BJ (cell line): ENCODE measurements at places on chromosomes 12 and 14.
A peak's percentile ranks its signal among the peaks of the same experiment; 100 is the strongest.

DNA sequence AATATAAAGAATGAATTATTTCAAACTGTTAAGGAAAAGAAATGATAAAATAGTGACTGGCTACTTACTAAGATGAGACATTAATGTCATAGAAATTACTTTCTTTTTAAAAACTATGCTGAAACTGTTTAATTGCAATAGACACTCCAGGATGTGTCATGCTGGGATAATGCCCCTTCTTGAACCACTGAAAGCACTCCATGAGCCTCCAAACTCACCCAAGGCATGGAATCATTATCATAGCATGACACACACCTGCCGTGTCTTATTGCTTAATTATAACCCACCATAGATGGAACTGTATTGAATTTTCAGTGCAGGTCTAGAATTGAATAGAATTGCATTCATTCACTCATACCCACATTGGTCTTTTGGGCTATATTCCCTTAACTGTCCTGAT is 4.3 kb downstream of the MBIP start:
- DNase-seq = no peak

DNA sequence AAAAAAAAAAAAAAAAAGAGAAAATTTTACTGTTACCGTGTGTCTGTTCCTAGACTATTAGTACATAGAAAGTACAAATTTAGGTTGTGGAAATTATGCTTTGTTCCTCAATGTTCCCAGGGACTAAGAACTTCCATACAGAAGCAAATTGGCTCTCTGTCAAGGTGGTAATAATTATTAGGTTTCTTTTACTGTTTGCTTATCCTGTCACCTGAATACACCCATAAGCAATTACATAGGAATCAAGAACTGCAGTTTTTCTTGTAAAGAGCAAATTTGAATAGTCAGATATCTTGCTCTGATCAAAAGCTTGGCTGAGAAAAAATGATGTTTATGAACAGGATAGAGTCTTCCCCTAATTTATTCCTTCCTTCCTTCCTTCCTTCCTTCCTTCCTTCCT is 191.2 kb downstream of the AEBP2 start:
- no peak for DNase-seq

DNA sequence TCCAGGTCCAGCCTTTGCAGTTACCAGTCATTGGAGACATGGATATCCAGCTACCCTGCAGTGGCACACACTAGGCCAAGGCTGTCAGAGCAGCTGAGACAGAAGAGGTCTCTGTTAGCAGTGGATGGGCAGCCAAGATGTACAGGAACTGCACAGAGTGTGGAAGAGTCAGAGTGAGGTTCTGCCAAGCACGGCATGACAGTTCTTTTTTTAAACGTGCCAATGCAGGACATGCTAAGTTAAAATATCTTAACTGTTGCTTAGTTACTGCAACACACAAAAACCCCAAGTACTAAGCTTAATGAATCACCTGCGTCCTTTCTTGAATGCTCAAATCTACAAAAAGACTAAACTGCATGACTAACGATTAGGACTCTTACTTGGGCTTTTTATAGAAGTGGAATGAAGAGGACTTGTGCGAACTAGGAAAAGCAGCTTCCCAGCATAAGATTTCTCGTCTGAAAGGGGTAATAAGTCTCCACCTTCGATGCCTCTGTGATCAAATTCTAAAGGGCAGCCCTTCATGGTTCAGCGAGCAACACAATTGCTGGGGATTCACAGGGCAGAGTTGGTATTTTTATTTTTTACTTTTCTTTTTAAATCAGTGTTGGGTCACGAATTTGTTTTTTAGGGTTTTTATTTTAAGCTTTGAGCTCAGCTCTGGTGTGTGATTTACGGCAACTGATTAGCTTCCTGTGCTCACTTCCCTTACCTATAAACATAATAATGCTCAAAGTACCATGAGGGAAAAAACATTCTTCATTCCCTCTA is 20.6 kb downstream of the MAPK1IP1L start:
- peak; percentile 89 for DNase-seq

DNA sequence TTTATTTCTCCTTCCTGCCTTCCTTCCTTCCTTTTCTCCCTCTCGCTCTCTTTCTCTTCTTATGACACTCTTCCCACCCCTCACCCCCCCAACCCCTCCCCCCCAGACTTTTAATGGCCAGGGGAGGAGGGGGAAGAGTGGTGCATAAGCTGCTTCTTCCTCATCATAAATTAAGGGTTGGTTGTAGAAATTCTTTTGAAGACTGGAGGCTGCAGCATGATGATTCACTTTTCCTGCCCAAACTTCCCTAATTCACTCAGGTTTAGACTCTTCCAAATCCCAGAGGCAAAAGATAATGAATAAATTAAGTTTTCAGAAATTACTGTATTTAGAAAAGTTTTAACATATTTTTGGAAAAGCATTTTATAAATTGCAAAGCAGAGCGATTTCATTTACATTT is 58.2 kb downstream of the GRIP1 start:
- no peak for DNase-seq

GRCh38 chr14:23430723-23431085 is 4.8 kb downstream of the MYH7 start:
- no peak for DNase-seq

DNA sequence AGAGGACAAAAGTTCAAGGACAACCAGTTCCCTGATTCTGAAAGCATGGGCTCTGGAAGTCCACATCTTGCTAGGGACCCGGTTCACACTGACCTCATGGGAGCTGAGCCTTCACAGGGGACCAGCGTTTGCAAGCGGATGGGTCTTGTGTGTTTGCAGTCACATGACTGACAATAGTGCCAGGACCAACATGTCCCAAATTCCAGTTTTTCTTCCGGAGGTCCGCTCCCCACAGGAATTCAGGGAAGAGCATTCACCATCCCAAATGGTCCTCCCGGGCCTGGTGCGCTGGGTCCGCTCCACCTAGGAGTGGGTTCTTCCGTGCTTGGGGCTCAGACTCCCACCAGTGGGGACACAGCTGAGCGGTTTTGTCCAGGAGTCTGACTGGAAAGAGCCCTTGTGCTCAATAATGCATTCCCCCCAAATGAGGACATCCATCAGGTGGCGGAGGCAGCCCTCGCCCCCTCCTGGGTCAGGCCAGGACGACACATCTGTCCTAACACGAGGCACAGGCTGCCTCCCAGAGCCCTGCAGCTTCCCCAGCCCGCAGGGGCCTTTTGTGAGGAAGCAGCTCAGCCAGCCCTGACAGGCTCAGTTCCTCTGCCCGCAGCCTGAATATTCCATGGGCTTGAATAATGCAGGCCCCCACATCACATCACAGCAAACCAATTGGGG is 91.8 kb upstream of the BCL11B start:
- no peak for DNase-seq

DNA sequence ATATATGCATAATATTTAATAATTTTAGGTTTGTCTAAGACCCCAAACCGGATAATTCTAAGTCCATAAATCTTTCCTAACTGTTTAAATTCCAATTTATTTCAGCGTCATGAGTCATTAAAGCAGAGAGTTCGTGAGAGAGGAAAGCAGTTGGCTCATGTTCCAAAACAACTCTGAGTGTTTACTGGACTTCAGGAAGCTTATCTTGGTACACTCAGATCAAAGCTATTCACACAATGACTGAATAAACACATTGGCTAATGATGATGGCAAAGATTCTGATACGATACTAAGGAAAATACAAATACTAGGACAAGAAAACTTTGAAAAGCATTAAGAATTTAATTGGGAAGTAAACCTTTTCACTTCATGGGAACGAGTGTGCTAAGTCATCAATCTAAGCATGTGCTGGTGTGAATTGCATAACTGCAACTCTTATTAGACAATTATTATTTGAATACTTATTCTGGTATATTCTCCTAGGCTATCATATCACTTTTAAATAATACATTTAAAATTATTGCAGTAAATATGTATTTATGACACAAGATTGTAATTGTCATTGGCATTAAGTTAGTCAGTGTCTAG is 34.8 kb upstream of the CLEC14A start:
- peak; percentile 71 for DNase-seq

DNA sequence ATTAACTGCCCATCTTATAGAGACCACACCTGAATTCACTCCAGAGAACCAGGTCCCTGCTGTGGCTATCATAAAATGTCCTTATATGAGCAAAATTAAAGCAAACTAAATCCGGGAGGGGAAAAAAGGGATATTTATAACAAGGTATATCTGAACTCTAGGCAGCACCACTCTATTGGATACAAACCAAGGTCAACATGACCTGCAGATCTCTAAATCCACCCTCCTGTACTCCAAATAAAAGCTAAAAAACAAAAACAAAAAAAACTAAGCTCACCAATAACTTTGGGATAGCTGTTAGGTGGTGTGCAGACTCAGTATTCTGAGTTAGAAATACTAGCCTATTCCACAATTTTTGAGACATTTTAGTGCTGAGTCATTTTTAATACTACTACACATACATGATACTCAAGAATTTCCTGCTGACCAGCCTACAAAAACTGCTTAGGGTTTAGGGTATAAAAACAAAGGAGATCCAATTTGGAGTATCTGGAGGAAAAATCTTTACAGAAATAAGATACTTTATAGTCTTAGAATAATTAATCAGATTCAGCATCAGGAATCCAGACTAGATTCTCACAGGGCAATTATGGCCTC is 46.6 kb upstream of the LTBP2 start:
- peak; percentile 30 for DNase-seq

GRCh38 chr12:28817524-28817923 is 331.6 kb upstream of the FAR2 start:
- no peak for DNase-seq

DNA sequence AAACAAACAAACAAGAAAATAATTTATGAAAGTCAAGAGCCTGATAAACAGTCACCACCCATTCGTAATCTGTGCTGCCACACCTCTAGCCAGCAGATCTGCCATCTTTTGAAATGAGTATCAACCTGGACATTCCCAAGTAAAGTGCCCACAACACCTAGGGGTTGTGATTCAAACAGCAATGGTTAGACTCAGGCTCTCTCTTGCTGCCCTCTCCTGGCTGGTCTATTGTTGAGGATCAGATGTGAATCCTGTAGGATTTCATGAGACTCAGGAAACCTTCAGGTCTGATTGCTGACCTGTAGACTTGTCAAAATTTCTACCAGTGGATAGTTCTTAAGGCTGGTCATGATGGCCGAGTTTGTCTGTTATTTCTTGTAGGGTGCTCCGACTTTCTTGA is 26.8 kb downstream of the DGLUCY start:
- DNase-seq = no peak

DNA sequence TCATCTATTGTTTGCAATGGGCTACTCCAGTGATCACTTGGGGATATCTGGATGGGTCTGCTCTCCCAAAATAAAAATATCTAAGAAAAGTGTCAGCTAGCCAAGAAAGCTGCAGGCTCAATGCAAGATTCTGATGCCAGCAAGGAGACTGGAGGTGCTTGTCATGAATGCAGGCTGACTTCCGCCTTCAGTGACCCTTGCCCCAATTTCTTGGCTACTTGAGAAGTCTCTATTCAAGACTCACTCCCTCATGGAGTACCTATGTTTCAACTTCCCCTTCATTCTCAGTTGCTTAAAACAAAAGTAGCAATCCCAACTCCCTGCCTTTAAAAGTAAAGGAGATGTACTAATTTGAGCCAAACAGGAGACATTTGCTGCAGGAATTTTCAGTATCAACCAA is 123.9 kb downstream of the GPR65 start:
- no peak for DNase-seq

- DNase-seq = no peak
Measured at GRCh38 chr12:99367181-99367580, 280.4 kb upstream of the GARIN6 start.

DNA sequence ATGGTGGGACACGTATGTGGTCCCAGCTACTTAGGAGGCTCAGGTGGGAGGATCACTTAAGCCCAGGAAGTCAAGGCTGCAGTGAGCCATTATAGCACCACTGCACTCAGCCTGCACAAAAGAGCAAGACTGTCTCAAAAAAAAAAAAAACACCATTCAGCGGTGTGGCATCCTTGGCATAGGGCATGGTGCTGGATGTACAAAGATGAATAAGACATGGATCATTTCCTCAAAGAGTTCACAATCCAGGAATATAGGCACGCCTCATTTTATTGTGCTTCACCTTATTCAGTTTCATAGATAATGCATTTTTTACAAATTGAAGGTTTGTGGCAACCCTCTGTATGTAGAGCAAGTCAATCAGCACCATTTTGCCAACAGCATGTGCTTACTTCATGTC is 6.4 kb downstream of the CINP start:
- DNase-seq = no peak

DNA sequence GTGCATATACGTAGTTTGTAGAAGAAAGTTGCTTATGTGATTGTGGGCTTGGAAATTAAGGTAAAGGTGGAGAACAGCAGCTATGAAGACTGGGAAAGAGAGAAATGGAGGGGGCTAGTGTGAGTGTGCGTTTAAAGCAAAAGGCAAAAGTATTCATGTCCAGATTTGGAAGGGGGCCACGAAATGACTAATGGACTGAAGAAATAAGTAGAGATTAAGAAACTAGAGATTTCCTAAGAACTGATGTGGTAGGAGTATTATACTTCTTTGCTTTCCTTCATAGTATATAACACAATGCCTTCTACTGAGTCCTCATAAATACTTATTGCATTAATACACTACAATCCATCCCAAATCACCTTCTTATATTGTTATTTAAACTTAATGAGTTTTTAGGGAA is 298.6 kb upstream of the NOVA1 start:
- DNase-seq = no peak

- DNase-seq = no peak
Measured at GRCh38 chr14:51498411-51499227, 153.1 kb upstream of the FRMD6 start.

GRCh38 chr12:70459786-70460185 is 93.7 kb downstream of the KCNMB4 start:
- DNase-seq = no peak

GRCh38 chr14:21509432-21510143 is 1.6 kb downstream of the METTL3 start:
- DNase-seq = no peak

GRCh38 chr12:118760623-118761022 is 220.7 kb upstream of the SRRM4 start:
- DNase-seq = no peak

DNA sequence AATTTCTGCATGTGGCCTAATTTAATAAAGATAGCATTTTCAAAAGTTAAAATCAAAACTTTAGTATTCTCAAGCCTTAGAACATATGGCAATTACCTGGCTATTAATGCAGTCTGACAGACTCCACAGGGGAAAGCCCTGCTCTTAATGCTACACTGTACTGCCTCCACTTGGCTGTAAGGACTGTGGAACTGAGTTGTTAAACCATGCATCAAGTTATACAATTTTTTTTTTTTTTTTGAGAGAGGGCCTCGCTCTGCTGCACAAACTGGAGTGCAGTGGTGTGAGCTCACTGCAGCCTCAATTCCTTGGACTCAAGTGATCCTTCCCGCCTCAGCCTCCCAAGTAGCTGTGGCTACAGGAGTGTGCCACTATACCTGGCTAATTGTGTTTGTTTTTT is 19.0 kb upstream of the NDUFA12 start:
- no peak for DNase-seq

GRCh38 chr12:388012-388411 is 1.1 kb downstream of the KDM5A start:
- no peak for DNase-seq

- DNase-seq = no peak
Measured at GRCh38 chr14:50407111-50407812, 10.6 kb upstream of the CDKL1 start.

DNA sequence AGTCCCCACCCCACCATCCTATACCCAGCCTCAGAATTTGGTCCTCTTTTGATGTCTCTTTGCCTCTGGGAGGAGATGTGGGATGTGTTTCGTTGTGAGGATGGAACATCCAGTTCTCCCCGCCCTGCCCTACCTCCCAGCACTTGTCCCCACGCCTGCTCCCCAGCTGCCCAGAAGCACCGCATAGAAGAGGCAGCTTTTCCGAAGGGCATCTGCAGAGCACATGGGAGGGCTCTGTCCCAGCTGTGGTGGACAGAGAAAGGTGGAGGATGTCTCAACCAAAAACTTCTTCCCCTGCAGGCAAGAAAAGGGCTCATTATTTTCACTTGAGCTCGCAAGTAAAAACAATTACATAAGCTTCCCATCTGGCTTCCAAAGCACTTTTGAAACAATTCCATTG is 302.6 kb downstream of the PCNX1 start:
- DNase-seq = peak; percentile 23
